ENCODE measurements at places on chromosomes 4 and X.

DNA sequence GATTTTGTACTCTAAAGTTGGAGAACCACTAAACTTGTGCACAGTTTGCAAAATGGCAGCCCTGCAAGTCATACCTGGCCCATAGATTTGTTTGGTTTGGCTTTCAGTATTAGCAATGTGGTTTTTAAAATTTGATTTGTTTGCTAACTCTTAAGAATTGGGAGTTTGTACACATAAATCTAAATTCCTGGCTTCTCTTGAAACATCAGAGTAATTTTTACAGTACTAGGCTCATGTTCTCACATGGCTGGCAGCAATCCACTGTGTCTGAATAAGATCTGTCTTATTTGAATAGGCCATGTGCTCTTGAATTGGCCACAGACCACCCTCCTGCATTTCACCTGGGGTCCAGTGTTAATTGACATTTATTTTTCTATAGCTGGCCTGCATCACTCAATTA is 21.3 kb downstream of the DIAPH2 start:
- no peak for ATAC-seq

DNA sequence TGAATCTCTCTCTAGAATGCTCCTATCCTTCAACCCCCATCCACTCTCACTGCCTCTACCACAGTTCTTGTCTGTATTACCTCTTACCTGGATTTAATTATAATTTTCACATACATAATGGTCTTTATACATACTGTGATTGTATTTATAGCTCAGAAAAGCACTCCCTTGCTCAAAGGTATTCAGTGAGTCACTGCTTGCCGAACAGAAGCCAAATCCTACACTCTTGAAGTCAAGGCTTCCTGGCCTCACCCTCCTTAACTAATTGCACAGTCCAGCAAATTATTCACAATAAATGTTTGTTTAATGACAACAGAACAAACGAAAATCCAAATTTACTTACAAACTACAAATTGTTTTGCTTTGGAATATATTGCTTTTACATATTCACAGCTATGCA is 159.5 kb downstream of the KLHL13 start:
- ATAC-seq = no peak

DNA sequence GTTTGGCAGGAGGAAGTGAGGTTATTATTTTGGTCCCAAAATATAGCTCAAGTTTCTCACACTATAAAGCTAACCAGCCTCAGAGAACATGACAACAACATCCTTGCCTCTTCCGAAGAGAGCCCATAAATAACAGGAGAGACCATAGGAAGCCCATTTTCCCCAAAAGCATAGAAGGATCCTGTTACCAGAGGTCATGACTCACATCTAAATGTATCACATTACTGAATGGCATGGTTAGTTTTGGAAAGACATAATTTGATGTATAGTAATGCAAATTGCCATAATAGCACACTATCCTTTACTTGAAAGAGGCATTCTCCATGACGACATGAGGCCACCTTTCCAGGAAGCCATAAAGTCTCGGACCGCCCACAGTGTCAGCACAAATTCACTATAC is 238.8 kb upstream of the GRIA3 start:
- ATAC-seq = no peak

GRCh38 chr4:188417181-188417580 is 277.9 kb downstream of the TRIML1 start:
- no peak for ATAC-seq

DNA sequence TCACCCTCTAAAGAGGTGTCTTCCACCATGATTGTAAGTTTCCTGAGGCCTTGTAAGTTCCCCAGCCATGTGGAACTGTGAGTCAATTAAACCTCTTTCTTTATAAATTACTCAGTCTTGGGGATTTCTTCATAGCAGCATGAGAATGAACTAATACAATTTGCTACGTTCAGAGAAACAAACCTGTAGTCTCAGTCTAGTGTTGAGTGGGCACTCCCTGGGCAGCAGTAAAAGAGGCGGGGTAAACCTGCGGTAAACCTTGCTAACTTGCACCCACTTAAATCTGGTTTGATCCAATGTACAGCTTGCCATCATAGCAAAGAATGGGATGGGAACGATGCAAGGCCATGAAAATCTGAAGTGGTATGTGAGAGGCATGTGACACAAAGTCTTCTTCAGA is 22.4 kb downstream of the GRXCR1 start:
- no peak for ATAC-seq

DNA sequence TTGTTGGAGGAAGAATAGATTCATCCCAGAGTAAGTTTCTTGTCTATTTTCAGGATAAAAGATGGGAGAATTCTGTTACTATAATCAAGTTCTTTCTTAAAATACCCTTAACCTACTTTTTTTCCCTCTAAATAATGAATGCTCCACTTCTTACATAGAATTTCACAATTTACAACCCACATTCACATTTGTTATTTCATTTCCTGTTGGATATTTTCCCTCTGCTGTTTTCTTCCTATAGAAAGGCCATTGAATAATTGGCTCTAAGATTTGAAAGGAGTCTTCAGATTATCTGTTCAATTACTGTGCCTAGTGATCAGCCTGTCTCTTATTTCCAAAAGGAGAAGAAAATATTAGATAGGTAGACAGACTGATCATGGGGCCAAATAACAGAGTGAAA is 79.7 kb downstream of the CPE start:
- ATAC-seq = no peak

DNA sequence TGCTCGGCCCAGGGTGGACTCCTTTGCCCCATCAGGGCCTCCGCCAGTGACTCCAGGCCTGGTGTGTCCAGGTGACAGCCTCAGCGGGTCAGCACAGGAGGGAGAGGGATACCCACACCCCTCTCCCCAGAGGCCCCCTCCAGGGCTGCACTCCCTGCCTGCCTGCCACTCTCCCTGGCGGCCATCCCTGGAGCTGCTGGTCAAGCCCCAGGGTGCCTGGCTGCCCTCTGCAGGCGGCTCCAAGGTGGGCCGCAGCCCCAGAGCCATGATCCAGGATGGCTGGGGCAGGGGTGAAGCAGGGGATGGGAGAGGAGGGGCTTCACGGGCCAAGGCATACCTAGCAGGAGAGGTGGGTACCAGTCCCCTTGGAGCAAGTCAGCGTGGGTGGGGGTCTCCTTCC is 3.8 kb downstream of the FGFRL1 start:
- ATAC-seq = no peak

DNA sequence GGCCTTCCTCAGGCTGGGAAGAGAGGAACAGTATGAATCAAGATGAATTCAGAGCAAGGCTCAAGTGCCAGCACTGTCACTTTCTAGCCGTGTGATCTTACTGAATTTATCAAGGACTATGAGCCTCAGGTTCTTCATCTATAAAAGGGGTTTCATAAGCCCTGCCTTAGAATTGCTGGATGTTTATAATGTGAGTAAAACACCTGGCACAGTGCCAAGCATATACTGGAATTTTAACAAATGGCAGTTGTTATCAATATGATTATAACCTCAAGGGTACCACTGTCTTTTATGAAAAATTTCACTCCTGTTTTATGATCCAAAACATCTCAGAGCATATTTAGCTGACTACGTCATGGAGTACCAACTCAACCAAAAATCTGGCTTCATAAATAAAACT is 4.0 kb downstream of the MAGEC2 start:
- ATAC-seq = no peak

DNA sequence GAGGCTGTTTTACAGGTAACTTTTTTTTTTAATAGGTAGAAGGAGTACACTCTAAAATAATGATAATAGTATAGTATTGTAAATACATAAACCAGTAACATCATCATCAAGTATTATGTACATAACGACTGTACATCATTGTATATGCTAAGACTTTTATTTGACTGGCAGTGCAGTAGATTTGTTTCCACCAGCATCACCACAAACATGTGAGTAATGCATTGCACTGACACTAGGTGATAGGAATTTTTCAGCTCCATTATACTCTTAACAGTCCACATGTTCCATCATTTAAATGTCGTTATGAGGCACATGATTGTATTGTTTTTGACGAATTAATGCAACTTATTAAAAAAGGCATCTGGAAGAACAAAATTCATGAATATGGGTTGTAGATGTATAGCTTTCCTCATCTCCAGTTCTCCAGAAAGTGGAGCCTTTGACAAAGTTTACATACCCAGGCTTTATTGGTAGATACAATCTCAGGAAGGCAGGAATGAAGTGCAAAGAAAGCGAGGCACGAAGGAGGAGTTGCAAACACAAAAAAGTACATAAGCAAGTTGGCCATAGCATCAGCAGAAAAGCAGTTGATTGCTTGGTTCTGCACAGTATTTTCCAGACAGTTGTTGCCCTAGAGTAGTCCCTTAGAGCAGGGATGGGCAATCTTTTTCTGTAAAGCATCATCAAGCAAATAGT is 336.9 kb upstream of the NR3C2 start:
- ATAC-seq = no peak

DNA sequence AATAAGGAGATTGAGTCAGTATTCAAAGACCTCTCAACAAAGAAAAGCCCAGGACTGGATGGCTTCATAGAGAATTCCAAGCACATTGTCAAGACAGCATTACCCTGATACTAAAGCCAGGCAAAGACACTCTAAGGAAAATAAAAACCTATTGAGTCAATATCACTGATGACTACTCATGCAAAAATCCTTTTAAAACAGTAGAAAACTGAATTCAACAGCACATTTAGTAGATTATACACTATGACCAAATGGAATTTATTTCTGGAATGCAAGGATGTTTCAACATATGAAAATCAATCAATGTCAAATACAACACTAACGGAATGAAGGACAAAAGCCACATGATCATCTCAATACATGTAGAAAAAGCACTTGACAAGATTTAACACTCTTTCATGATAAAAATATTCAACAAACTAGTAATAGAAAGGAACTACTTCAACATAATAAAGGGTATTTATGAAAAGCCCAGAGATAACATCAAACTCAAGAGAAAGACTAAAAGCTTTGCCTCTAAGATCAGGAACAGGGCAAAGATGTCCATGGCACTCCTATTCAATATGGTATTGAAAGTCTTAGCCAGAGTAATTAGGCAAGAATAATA is 633.3 kb downstream of the ANKRD50 start:
- no peak for ATAC-seq

DNA sequence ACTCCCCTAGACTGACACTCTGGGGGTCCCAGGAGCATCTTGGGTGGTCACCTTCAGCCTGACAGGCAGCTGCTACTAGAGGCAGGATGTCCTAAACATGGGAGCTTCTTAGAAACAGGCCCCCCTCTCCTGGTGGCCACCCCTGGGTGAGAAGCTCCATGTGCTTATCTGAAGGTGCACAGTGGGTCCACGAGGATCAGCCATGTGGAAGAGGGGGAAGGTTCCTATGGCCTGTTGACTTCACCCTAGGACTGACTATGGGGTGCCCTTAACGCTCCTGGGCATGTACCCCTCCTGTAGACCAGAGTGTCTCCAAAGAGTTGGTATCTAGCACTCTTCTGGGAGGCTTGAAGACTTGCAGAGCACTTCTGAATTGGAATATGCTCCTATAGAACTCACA is 22.9 kb upstream of the WDR1 start:
- no peak for ATAC-seq

- no peak for ATAC-seq
Measured at GRCh38 chr4:78542373-78542772, 9.2 kb upstream of the ANXA3 start.

DNA sequence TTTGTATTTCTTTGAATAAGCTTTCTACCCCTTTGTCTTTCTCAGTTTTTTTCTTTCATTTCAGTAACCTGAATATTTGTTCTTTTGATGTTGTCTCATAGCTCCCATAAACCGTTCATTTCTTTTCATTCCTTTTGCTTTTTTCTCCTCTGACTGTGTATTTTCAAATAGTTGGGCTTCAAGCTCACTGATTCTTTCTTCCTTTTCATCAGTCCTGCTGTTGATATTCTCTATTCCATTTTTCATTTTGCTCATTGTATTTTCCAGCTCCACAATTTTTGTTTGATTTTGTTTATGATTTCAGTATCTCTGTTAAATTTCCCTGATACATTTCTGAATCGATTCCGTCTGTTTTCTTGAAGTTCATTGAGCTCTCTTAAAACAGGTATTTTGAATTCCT is 129.6 kb upstream of the NUDT6 start:
- no peak for ATAC-seq

GRCh38 chr4:116688536-116688935 is 396.8 kb downstream of the TRAM1L1 start:
- ATAC-seq = no peak

GRCh38 chr4:142112451-142112850 is 476.1 kb downstream of the IL15 start:
- ATAC-seq = no peak

GRCh38 chr4:150493851-150494250 is 88.1 kb upstream of the MAB21L2 start:
- ATAC-seq = no peak

DNA sequence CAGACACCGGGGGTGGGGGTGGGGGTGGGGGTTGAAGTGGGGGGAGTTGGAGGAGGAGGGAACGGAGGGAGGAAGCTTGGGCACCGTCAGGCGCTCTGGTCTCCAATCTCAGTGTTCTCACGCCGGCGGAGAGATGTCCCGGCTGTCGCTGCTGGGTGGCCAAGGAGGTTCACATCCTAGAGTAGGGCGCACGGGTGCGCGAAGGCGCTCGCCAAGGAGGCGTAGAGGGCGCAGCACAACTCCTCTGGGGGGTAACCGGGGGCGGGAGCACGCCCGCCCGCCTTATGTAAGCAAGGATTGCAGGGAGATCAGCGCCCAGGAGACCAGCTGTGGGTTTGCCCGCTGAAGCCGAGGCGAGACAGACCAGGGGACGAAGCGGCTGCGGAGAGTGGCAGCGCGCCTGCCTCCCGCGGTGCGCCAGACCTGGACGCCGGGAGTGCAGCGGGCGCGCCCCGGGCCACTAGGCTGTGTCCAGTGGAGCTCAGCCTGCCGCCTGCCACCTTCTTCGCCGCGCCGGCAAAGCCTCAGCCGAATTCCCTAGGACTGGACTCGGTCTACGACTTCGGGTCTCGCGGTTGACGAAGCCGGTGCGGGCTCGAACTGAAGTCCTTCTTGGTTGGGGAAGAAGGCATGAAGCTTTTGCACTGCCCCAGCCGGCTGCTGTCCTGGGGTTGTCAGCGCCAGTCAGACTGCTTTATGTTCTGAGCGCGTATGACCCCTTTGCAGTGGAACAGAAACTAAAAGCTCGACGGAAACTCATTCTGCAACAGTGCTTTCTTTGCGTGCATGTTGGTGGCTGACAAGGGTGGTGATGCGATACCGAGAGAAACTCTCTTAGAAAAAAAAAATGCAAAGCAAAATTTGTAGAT is 707 bp upstream of the UNC5C start:
- peak; percentile 63 for ATAC-seq
